NCI-H2107 (cell line): ENCODE measurements at places on chromosomes 3 and 15.

- no peak for DNase-seq
Measured at GRCh38 chr15:55917881-55918296, 75.5 kb downstream of the NEDD4 start.

- no peak for DNase-seq
Measured at GRCh38 chr15:38589502-38589901, 24.9 kb upstream of the RASGRP1 start.

- no peak for DNase-seq
Measured at GRCh38 chr15:80550908-80551260, 144.2 kb upstream of the ABHD17C start.

GRCh38 chr3:142910280-142910679 is 21.4 kb upstream of the PCOLCE2 start:
- no peak for DNase-seq

GRCh38 chr3:184636741-184637316 is 75.0 kb downstream of the MAGEF1 start:
- no peak for DNase-seq

GRCh38 chr15:89555768-89556167 is 19.5 kb upstream of the TICRR start:
- no peak for DNase-seq

- DNase-seq, result no peak
Measured at GRCh38 chr3:60160111-60160821, 1091.0 kb downstream of the FHIT start.

GRCh38 chr3:62942227-62942626 is 67.0 kb upstream of the CADPS start:
- DNase-seq, result no peak

DNA sequence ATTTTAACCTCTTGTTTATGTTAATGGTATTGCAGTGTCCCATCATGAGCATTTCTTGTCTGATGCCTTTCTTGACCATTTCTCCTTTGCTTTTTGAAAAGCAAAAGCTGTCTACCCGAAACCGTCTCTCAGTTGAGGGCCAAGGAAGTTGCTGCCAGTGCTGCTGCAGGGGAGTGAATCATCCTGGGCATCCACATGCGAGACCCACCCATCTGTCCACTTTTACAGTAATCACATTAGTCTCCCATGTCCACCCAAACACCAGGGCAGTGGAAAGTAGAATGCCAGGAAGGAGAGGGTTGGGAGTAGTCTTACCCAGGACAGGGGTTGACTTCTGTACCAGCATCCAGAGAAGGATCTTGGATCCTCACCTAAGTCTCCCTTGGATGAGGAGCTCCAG is 48.6 kb upstream of the TEX264 start:
- DNase-seq, result no peak

DNA sequence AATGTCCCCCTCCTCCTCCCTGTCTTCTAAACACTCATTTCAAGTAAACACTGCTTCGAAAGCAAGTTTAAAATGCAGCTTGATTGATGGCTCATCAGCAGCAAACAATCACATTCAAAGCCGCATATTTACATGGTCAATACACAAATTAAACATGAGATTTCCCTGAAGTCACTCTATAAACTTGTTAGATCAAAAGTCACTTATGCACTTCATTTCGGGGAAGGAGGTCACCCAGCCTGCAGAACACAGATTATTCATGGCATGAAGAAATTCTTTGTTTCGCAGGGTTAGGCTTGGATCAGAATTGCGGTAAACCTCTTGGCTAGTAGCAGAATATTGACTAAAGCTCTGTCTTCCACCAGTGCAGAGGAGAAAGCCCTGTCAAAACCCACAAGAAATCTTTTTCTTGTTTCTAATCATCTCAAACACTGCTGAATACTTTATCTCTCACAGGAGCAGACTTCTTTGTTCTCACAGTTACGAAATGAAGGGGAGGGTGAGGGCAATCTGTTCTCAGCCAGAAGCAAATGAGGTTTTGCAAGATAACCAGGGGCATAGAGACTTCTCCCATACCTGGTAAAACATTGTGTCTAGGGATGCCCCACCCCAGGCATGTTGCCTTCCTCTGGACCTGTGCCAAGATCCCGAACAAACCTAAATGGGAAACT is 133.3 kb upstream of the CHL1 start:
- no peak for DNase-seq

- no peak for DNase-seq
Measured at GRCh38 chr15:49863431-49864224, 242.8 kb downstream of the DTWD1 start.

GRCh38 chr15:97037080-97037479 is 706.6 kb downstream of the NR2F2 start:
- DNase-seq, result no peak

DNA sequence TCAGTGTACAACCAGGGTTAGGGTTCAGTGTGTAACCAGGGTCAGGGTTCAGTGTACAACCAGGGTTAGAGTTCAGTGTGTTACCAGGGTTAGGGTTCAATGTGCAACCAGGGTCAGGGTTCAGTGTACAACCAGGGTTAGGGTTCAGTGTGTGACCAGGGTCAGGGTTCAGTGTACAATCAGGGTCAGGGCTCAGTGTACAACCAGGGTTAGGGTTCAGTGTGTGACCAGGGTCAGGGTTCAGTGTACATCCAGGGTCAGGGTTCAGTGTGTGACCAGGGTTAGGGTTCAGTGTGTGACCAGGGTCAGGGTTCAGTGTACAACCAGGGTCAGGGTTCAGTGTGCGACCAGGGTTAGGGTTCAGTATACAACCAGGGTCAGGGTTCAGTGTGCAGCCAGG is 33.3 kb downstream of the CYP11A1 start:
- DNase-seq, result no peak

DNA sequence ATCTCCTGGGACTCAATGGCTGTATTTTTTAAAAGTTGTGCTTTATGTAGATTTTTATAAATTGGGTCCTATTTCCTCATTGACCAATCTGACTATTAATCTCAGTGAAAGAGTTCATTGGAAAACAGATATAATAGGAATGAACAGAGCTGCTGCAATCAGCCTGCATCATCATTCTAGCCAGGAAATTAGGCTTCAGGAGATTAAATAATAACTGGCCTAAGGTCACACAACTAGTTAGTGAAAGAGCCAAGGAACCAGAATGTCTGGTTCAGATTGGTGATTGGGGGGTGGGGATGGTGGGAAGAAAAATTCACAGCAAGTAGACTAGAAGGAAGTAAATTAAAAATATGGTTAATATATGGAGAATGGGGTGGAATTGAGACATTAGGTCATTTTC is 180.9 kb upstream of the ROPN1 start:
- no peak for DNase-seq

DNA sequence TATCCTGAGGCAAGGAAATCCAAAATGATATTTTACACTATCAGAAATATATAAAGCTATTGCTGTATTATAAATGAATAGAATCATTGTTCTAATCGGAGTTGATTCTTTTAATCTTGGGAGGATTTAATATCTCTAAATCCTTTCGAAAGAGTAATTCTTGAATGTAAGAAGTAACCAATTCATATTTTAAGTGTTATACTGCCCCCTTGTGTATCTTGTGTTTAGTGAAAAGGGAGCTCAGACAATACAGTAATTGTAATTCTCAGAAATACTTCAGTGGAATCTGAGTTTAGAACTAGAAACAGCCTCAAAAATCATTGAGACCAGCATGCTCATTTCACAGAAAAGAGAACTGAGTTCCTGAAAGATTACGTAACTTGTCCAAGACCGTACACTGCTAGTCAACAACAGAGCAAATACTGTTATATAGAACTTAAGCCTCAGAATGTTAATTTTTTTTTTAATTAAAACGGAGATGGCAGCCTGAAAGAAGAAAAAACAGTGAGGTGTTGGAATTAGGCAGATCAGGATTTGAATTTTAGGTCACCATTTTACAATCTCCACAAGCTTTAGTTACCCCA is 42.9 kb downstream of the PLCH1 start:
- peak; percentile 50 for DNase-seq

DNA sequence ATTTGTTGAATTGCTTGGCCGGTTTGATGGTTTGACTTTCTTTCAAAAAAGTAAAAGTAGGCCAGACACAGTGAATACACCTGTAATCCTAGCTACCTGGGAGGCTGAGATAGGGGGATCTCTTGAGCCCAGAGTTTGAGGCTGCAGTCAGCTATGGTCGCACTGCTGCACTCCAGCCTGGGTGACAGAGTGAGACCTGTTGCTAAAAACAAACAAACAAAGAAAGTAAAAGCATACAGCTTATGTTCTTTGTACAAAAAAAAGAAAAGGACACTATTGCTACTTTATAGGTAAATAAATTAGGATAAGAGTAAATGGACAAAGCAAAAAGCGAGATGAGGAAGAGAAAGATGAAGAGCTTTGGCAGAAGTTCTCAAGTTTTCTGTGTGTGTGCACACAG is 13.9 kb upstream of the FEZF2 start:
- DNase-seq, result no peak
